ENCODE measurements at places on chromosomes 11 and 22.
A peak's percentile ranks its signal among the peaks of the same experiment; 100 is the strongest.

GRCh38 chr11:128346804-128347203, 240.6 kb downstream of the ETS1 start:
- DNase-seq = no peak

GRCh38 chr11:2091112-2091746, 48.0 kb downstream of the IGF2 start:
- DNase-seq = no peak

- no peak for DNase-seq
Observed at GRCh38 chr11:15071556-15072255, 1.7 kb upstream of the CALCB start.

- DNase-seq = no peak
Observed at GRCh38 chr22:28594076-28594796, 85.4 kb downstream of the TTC28 start.

DNA sequence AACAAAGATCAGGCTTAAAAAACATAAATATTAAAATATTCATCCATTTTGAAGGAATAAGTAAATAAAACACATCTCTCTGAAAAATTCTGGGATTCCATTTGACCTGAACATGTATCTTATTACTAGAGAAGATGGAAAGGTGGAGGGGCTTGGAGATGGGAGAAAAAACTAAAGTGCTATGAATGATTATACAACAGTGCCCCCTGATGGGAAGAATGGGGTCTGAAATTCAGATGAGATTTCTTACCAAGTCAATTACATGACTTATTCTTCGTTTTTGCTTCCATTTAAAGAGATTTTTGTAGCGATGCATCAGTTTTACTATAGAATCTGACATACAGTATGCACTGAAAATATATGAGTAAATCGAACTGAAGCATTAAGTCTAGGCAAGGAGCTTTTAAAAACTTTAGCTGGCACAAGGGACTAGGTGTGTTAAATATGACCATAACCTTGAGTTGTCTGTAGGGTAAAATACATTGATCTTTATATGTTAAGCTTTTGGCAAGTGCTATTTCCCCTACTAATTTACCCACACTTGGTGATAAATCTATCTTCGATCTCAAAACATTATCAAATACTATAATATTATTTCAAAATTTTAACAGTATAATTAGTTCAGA, 718.8 kb downstream of the CNTN5 start:
- peak; percentile 74 for DNase-seq

DNA sequence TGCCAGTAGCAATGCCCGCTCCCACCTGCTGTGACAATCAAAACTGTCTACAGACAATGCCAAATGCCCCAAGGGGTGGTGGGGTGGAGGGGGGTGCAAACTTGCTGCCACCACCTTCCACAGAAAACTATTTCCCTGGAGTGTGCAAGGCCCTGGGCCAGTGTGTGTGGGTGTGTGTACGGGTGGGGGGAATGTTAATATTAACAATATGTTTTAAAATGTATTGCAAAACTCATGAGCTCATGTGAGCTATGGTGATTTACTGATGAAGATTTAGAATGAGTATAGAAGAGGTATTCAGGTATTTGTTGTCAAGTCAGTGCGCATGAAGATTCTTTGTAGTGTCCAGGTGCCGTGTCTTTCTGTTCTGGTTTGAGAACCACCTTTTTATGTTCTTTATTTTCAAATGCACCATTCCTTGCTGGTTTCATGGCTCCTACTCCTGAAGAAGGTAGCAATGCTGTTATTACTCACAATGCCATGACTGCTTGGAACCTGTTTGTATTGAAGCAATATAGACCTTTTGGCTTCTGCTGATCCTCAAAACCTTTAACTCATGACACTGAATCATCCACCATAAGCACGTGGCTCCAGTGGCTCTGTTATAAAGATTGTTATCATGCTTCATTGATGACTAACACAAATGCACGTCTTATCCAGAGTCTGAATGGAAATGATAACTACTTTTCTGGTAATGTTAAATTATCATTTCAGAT, 29.9 kb upstream of the AQP11 start:
- DNase-seq = peak; percentile 73

- no peak for DNase-seq
Observed at GRCh38 chr11:86615487-86615886, 56.9 kb downstream of the ME3 start.

DNA sequence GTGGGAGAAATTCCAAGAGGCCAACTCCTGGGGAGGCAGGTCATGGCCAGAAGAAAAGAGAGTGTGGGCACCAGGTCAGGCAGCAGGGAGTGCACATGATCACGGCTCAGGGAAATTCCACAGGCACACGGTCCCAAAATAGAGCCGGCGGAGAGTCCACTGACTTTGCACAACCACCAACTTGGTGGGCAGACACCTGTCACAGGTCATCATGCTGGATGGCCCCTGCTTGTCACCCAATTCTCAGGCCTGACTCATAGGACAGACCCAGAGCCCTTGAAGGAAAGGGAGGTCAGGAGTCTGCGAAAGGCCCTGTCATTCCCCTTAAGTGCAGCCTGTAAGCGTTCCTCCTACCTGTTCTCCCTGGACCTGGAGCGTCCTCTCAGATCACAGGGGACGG, 15.8 kb downstream of the APOL2 start:
- no peak for DNase-seq

GRCh38 chr11:68659158-68659921, 25.0 kb upstream of the GAL start:
- peak; percentile 54 for DNase-seq

GRCh38 chr11:112440518-112440917, 179.9 kb upstream of the PLET1 start:
- DNase-seq = no peak

DNA sequence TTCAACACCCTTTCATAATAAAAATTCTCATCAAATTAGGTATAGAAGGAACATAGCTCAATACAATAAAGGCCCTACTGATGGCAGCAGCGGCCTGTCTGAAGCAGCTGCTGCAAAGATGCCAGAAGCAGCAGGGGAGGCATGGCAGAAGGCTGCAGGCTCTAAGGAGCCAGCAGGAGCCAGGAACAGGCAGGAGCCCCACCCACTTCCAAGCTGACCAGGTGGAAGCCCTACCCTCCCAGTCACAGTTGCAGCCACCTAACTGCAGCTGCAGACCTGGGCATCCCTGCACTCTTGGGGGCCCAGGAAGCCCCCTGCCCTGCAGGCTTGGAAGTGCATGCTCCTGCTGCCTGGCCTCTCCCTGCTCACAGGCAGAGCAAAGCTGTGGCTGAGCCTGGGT, 18.2 kb upstream of the OR6A2 start:
- DNase-seq = no peak

- DNase-seq = peak; percentile 8
Observed at GRCh38 chr11:103673773-103674172, 362.7 kb upstream of the DDI1 start.

DNA sequence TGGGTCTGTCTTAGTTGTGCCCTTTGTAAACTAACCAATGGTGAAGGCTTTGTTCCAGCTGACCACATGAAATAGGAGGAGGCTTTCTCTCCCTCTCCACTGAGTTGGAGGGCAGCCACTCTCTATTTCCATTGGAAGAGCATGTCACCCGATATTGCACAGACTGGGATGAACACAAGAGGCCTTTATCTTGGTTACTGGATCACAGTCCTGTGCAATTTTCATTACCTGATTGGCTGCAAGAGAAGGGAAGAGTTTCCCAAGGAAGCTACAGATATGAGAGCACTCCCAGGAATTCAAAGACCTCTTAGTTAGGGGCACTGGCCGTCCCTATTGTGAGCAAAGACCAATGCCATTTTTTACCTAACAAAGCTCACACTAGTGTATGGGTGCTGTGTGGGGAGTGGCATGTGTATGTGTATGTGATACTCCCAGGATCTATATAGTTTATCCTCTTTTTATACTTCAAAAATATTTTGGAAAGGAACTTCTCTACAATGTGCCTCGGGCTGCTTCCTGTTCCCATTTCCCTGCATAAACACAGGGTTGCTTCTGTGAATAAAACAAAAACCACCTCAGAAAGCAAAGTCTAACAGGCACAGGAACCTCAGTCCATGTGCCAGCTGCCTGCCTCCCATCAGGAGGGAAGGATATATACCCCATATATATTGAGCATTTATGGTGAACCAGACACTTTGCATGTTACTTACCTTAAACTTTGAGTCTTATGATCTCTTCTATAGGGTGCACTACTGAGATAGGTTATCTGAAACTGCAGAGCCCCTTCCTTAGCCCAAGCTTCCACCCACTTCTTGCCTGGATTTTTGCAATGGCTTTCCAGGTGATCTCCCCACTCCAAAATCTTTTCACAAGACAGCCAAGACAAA, 126.5 kb downstream of the RASSF10 start:
- DNase-seq = no peak

GRCh38 chr11:29518389-29519174, 498.2 kb downstream of the KCNA4 start:
- peak; percentile 93 for DNase-seq

DNA sequence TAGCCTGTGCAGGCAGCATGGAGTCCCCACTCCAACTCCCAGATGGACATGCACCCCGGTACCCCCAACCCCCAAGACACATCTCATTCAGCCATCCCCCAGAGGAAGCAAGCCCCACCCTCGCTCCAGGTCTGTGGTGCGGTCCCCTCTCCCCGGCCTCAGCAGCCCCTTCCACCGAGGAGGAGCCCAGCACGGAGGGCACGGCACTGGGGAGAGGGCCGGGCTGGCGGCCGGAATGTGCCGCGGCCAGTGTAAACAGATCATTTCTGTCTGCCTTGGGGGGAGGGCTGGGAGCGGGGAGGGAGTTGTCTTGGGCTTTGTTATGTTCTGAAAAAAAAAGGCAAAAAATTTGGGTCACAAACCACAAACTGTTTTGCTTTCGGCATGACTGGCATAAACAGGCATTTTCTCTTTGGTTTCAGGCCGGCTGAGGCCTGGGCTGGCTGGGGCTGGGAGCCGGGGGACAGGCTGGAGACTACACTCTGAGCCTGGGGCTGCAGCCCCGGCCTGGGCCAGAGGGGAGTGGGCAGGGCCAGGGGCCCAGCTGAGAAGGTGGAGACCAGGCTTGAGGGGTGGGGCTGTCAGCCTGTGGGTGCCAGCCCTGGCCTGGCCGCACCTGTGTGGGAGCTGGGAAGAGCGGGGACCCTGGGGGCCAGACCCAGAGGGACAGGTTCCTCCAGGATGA, 16.8 kb downstream of the IGF2 start:
- DNase-seq = no peak

- DNase-seq = peak; percentile 93
Observed at GRCh38 chr22:30609260-30610185, 2.5 kb downstream of the TCN2 start.

DNA sequence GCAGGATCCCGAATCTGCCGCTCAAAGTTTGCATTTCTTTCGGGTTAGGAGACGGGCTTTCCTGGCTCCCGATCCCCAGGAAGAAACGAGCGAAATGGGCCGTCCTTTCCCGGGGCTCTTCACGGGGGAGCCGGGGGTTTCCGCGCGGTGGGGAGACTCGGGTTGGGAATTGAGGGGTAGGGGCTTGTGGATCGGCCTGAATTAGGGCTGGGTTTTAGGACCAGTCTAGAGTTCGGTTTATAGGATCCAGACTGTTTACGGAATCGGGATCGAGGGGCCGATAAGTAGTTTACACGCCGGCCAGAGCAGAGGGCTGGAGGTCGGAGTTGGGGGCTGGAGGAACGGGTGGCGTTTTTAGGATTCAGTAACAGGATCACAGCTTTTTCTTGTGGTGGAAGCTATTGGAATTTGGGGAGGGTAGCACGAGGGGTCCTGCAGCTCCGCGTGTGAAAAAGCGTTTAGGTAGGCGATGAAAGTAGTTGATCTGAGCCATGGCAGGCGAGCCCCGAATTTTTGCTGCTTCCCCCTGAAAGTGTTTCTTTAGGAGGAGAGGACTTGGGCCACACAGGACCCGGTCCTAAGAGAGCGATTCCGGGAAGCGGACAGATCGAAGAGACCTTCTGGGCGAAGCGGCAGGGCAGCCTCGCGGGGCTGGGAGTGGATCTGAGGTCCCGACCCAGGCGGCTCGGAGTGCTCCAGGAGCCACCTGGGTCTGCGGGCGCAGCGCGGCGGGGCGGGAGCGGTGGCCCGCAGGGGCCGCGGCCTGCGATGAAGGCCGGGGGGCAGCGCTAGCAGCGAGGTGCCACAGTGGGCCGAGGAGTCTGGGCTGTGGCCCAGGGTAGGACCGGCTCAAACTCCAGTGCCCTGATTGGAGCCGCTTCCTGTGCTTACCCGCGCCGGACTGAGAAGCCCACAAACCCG, 1.6 kb downstream of the PKNOX2 start:
- DNase-seq = no peak

DNA sequence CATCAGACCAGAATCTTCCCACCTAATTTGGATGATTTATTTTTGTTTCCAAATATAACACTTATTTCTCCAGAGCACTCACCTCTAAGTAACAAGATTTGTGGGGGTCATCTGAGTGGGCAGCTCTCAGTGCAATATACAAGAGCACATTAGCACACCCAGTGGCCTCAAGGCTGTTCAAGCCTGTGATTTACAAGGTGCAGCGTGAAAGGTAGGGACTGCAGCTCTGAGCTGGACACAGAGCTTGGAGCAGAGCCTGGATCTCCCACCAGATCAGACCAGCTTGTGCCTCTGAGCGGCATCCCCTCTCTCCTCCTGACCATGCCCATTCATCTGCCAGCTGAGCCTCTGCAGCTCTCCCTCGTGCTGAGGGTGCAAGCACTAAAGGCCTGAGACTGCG, 323.3 kb upstream of the ZC3H12C start:
- DNase-seq = no peak

GRCh38 chr22:46135611-46136485, 14.5 kb upstream of the PPARA start:
- DNase-seq = no peak

GRCh38 chr22:37229805-37230672, 14.0 kb downstream of the RAC2 start:
- peak; percentile 77 for DNase-seq

DNA sequence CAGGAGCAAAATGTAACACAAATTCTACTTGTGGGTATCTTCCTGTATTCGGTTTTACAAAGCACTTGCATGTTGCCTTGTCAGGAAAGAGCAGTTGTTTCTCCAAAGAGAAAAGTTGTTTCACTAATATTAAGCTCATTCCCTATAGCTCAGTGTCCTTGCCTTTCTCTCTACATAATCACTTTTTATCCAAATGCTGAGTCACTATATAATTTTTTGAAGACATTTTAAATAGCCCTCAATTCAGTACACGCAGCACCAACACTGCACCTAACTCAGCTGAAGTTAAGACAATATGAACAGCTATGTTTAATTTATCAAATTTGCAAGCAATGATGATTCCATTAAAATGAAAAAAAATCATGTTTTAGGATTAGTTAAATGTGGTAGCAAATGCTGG, 14.5 kb upstream of the MRTFA start:
- DNase-seq = peak; percentile 46

GRCh38 chr11:70244698-70245097, 25.8 kb upstream of the PPFIA1 start:
- DNase-seq = no peak

DNA sequence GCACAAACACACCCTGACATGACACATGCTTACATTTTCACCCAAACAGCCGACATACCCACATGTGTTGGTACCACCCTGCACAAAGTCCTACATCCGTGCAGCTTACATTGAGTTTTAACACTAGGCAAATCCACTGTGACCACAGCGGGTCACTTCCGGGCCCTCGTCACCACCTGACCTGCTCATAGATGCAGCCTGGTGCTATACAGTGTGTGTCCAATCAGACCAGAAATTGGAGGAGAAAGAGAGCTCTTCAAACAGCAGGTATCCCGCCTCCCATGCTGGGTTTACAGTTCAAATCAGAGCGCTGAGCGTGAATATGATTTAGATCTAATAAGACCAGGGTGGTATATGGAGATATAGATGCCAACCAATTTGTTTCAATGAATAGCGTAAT, 35.4 kb downstream of the PHF21B start:
- DNase-seq = no peak
